ENCODE measurements at places on chromosomes 2 and 18.

- peak; percentile 80 for DNase-seq
Measured at GRCh38 chr2:241877989-241878970, 8.8 kb downstream of the RTP5 start.

DNA sequence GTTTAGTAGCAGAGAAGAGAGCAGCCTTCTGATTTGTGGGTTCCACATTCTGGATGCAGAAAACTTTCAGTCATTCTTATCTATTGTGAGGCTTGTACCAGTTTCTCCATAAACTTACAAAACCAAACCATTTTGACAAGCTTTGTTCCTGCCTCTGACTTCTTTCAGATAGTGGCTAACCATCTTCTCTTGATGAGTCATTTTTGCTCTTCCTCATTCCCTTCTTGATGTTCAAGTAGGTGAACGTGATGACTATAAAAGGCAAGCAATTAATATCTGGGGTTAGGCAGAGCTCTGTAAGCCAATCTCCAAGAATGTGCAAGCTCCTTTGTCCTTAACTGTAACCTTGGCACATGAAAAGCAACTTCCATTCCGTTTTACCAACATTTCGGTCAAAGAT lies 2083.1 kb upstream of the PIK3C3 start:
- DNase-seq = no peak

GRCh38 chr2:188437537-188437936 lies 145.9 kb downstream of the GULP1 start:
- no peak for DNase-seq

GRCh38 chr2:119696494-119697030 lies 17.6 kb downstream of the TMEM177 start:
- DNase-seq = no peak

DNA sequence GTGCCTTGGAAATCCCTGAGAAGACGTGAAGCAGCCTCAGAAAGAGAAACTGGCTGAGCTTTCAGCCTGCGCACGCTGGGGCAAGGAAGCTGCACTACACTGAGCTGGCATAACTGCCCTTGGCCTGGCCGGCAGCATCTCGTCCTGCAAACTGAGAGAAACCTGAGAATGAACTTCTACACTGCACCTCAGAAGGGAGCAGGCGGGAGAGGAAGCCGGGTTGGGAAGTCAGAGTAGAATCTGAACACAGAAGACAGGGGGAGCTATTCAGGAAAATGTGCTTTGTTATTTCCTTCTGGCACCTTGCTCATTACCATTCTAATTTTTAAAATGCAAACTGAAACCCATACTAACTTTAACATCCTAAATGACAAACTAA lies 70.9 kb downstream of the ZEB2 start:
- DNase-seq = no peak

Data from NCI-H1930 (cell line).